ENCODE measurements at places on chromosomes 6 and 20.

- no peak for DNase-seq
Measured at GRCh38 chr6:37516920-37517405, 17.3 kb upstream of the CCDC167 start.

DNA sequence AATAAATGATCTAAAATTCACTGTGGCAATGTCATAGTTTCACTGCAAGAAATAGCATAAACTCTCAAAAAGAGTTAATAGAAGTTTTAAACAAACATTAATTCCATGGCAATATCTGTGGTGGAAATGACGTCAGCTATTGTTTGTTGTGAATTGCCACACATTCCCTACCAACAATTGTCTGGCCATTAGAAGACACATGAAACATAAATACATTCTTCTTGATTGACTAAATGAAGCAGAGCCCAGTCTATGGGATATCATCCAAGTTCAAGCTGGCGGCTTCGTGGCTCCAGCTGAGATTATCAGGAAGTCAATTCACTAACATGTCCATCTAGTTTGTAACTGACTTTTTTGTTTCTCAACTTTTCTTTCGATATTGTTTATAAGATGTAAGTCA is 369.0 kb downstream of the ARHGAP18 start:
- no peak for DNase-seq

DNA sequence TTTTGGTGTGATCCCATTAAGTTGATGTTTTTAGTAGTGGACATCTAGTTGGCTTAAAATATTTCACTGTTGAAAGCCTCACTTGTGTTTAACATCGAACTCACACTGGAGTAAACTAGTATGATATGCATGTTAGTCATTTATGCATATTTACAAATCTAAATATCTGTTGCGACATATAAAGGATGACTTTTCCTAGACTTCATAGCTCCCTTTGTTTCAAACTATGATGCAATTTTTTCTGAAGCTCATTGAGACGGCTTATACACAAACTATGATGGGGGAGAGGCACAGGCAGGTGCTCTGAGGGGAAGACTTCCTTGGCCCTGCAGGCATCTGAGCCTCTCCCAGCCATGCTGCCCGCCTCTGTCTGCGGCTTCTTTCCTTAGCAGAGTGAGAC is 11.8 kb upstream of the FOXC1 start:
- no peak for DNase-seq

GRCh38 chr6:56688521-56688920 is 45.8 kb upstream of the DST start:
- no peak for DNase-seq

DNA sequence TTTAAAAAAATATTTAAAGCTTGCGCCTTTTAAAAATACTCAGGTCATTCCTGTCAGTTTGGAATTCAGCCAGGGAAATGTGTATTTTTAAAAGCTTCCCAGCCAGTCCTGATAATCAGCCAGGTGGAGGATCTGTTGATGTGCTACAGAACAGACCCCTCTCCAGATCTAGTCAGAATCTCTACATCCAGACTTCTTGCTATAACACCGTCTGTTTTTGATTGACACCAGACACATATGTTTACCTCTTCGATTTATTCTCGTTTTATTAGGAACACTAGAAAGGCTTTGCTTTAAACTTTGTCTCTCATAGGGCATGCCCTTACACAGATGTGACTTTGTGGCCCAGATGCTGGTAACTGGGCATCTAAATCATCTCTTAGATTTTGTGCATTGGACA is 11.7 kb downstream of the PARD6B start:
- DNase-seq: no peak

- no peak for DNase-seq
Measured at GRCh38 chr6:107988570-107988969, 30.6 kb upstream of the SEC63 start.
